Uterus (tissue), 4 donors: ENCODE measurements at places on chromosomes 11 and 22.

DNA sequence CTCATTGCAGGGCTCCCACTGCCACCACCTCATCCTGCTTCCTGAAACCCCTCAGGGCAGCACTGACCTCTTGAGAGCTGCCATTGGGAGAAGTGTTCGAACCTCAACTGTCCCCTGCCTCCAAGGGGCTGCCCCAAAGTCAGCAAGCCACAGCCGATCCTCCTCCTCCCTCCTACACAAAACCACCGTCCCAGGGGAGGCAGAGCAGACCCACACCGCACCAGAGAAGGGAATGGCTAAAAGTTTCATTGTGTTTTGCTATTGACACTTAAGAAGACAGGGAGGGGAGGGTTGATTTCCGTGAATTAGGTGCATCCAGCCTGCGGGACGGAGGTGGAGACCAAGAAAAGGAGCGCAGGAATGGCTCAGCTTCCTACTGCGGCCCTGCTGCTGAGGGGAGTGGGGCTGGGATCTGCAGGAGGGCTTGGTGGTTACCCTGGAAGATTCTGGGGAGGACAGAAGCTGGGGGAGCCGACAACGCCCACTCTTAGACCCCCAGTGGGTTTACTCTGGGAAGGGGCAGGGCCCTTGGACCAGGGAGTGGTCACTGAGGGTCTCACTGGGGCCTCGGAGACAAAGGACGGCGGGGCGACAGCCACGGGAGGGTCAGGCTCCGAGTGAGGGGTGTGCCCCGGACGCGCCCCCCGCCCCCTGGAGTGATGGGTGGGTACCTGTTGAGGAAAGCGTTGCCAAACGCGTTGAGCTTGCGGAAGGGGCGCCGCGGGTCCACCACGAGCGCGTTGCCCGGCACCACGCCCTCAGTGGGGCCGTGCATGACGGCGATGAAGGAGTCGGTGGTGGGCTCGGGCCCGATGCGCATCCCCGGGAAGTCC lies 815 bp downstream of the EHD1 start:
- no peaks in the 10 kb centered on the region for H3K27me3 ChIP-seq
- H3K4me3 ChIP-seq, result peak overlapping the region; percentile 95
- DNase-seq, result no peak
- H3K4me1 ChIP-seq, result no peaks in the 10 kb centered on the region
- no peaks in the 10 kb centered on the region for H3K36me3 ChIP-seq

- H3K27me3 ChIP-seq, result no peaks in the 10 kb centered on the region
- no peaks in the 10 kb centered on the region for H3K36me3 ChIP-seq
- no peak for DNase-seq
- no peak overlapping the region for H3K27ac ChIP-seq
- H3K4me1 ChIP-seq, result no peaks in the 10 kb centered on the region
- H3K4me3 ChIP-seq, result no peak overlapping the region
These were observed 363.6 kb upstream of the LARGE1 start for GRCh38 chr22:34283844-34284243.

GRCh38 chr11:1442807-1443366 lies 43.7 kb downstream of the MOB2 start:
- H3K36me3 ChIP-seq, result no peaks in the 10 kb centered on the region
- H3K27ac ChIP-seq, result no peak overlapping the region
- H3K27me3 ChIP-seq, result no peaks in the 10 kb centered on the region
- no peaks in the 10 kb centered on the region for H3K4me1 ChIP-seq
- H3K4me3 ChIP-seq, result no peak overlapping the region

DNA sequence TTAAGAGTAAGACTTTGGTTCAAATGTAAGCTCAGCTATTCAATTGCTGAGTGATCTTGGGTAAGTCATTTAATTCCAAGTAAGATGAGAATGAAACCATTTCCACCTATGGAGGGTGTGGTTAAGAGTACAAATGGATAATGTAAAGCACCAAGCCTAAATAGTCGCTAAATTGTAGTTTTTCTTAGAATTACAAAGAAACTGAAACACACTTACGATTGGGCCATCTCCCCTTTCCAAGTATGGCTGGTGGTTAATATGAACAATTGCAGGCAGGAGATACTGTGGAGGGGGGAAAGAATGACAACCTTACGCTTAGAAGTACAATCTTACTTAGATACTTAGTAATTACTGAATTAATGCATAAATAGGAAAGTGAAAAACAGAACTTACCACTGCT lies 8.2 kb downstream of the DDX17 start:
- no peak overlapping the region for H3K27ac ChIP-seq
- no peak for DNase-seq
- no peak overlapping the region for H3K4me3 ChIP-seq
- H3K36me3 ChIP-seq, result no peaks in the 10 kb centered on the region

GRCh38 chr22:31346733-31347250 lies 646 bp upstream of the PATZ1 start:
- no peaks in the 10 kb centered on the region for H3K36me3 ChIP-seq

- H3K36me3 ChIP-seq, result no peaks in the 10 kb centered on the region
- DNase-seq, result no peak
- no peak overlapping the region for H3K27ac ChIP-seq
- H3K4me3 ChIP-seq, result no peak overlapping the region
These were observed 153.2 kb upstream of the NARS2 start for GRCh38 chr11:78727816-78728215.

GRCh38 chr22:39309364-39309861 lies 10.0 kb downstream of the RPL3 start:
- H3K36me3 ChIP-seq, result no peaks in the 10 kb centered on the region
- H3K27me3 ChIP-seq, result no peaks in the 10 kb centered on the region
- peak overlapping the region; percentile 84 for H3K27ac ChIP-seq

- H3K27me3 ChIP-seq, result no peaks in the 10 kb centered on the region
- H3K36me3 ChIP-seq, result no peaks in the 10 kb centered on the region
- H3K27ac ChIP-seq, result no peak overlapping the region
- H3K4me1 ChIP-seq, result no peaks in the 10 kb centered on the region
- DNase-seq, result no peak
- no peak overlapping the region for H3K4me3 ChIP-seq
These were observed 556.5 kb upstream of the LARGE1 start for GRCh38 chr22:34476762-34477161.

DNA sequence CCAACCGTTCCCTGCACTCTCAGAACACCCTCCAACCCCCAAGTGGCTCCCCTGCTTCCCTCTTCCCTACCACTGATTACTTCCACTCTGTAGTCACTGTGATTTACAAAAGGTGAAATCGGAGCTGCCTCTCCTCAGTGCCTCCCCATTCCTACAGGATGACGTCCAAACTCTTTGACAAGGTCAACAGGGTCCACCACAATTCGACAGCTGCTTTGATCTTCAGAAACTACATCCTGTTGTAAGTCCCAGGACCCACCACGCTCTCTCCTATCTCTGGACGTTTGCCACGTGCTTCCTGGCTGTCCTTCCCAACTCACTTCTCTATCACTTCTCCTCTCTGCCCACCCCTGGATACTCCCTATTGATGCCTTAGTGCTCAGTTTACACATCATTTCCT lies 85.0 kb upstream of the EIF3D start:
- H3K36me3 ChIP-seq, result no peaks in the 10 kb centered on the region
- no peak overlapping the region for H3K27ac ChIP-seq
- DNase-seq, result no peak
- H3K27me3 ChIP-seq, result no peaks in the 10 kb centered on the region

DNA sequence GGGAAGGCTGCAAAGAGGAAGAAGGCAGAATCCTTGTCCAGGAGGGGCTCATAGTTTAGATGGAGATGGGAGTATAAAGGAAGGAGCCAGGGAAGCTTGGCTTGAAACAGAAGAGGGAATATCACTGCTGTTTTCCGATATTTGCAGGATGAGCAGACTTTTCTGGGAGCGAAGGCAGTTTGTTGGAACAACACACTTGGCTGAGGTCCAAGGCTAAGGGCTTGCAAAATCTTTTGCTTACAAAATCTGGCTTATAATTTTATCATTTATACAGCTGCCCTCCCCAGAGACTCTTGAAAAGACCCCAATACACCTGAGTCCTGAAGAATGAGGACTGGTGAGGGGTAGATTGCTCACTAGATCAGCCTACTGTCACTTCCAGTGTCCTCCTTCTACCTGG lies 174.8 kb downstream of the NELL1 start:
- H3K4me1 ChIP-seq, result no peaks in the 10 kb centered on the region
- DNase-seq, result no peak
- no peaks in the 10 kb centered on the region for H3K36me3 ChIP-seq
- no peaks in the 10 kb centered on the region for H3K27me3 ChIP-seq

GRCh38 chr11:128759168-128759567 lies 65.3 kb downstream of the FLI1 start:
- no peak overlapping the region for H3K4me3 ChIP-seq
- no peak for DNase-seq
- no peaks in the 10 kb centered on the region for H3K27me3 ChIP-seq
- no peak overlapping the region for H3K27ac ChIP-seq
- H3K36me3 ChIP-seq, result no peaks in the 10 kb centered on the region
